ENCODE measurements at places on chromosomes 2 and 18.

- DNase-seq, result no peak
These were observed 284.3 kb downstream of the CYP26B1 start for GRCh38 chr2:71863396-71863795.

DNA sequence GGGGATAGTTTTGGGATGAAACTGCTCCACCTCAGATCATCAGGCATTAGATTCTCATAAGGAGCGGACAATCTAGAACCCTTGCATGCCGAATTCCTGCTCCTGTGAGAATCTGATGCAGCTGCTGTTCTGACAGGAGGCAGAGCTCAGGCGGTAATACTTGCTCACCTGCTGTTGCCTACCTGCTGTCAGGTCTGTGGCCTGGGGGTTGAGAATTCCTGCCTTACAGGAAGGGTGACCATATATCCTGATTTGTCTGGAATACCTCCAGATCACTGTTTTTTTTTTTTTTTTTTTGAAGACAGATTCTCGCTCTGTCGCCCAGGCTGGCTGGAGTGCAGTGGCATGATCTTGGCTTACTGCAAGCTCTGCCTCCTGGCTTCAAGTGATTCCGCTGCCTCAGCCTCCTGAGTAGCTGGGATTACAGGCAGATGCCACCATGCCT is 21.7 kb downstream of the ACSL3 start:
- DNase-seq, result no peak

GRCh38 chr2:169562519-169562918 is 11.1 kb downstream of the FASTKD1 start:
- DNase-seq, result no peak

DNA sequence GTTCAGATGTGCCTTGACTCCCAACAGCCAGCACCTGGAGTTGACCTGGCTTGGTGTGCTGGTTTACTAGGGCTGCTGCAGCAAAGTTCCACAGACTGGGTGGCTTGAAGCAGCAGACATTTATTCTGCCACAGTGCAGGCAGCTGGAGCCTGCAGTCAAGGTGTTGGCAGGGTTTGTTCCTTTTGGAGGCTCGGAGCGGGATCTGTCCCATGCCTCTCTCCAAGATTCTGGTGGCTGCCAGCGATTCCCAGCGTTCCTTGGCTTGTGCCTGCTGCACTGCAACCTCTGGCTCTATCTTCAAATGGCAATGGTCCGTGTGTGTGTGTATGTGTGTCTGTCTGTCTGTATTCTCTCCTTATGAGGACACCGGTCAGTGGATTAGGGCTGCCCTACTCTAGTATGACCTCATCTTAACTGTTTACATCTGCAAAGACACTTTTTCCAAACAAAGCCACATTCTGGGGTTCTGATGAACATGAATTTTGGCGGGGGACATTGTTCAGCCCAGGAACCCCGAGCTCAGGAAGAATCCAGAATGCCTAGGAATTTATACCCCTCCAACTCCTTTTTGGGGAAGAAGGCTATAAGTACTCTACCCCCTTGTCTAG is 44.7 kb upstream of the TMEM131 start:
- no peak for DNase-seq

GRCh38 chr2:241703032-241703604 is 1.3 kb downstream of the ING5 start:
- DNase-seq, result no peak

GRCh38 chr2:42775186-42775585 is 11.3 kb upstream of the OXER1 start:
- DNase-seq, result no peak

GRCh38 chr18:62875323-62875722 is 160.0 kb downstream of the PHLPP1 start:
- DNase-seq, result no peak

GRCh38 chr2:145851730-145852129 is 1331.8 kb upstream of the ZEB2 start:
- no peak for DNase-seq

DNA sequence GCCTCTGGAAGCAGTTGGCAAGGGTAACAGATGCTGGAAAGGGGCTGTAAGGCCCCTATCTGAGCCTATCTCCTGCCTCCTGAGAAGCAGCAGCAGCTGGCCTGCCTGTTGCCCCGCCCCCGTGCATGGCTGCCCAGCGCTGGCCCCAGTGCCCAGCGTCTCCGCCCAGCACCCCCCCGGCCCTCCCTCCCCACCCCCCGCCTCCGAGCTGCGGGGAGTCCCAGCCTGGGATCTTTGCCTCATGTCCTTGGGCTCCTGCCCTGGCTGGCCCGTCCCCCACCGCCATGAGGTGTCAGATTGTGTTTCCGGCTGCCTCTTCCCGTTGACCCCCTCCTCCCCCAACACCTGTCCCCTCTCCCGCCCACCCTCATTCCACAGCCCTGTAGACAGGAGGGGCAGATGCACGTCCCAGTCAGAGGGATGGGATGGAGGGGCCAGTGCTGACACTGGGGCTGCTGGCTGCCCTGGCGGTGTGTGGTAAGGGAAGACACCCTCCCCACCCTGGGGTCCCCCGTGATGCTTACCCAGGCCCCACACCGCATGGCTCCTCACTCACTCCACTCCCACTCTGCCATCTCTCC is at the start of gene CHRND:
CHRND (plus strand) TSS at position 370 of the 581 bp plus-strand sequence; CDS start at position 426, 56 bp downstream.
- DNase-seq, result peak; percentile 50

GRCh38 chr18:55830544-55830943 is 242.6 kb upstream of the TCF4 start:
- no peak for DNase-seq

- no peak for DNase-seq
These were observed 460.9 kb downstream of the RIT2 start for GRCh38 chr18:42654556-42654955.

- no peak for DNase-seq
These were observed 1.7 kb downstream of the TMBIM1 start for GRCh38 chr2:218290316-218291261.

DNA sequence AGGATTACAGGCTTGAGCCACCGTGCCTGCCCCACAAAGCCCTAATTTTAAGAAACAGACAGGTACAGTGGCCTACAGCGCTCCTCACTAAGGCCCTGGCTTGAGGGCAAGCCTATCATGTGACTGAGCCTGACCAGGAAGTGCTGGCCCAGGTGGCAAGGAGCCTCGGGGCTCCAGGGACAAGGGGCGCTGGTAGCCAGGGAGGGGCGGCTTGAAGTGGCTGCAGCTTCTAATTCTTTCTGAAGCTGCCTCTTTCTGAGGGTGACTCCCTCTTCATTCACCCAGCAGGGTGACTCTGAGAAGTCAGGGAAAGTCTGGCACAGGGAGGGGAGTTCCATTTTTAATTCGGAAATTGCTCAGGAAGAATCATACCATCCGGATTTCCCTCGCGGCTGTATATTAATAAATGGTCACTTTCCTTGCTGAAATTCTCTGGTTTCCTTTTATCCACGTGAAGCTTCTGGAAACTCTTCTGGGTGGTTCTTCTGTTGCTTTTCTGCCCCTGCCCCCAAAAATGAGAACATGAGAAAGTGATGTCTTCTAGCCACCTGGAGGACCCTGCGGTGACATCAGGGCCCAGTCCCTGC is 115.7 kb downstream of the FAM210A start:
- DNase-seq, result no peak

- DNase-seq, result no peak
These were observed 115.8 kb downstream of the CABLES1 start for GRCh38 chr18:23250893-23251656.

- no peak for DNase-seq
These were observed 250.2 kb downstream of the LPIN1 start for GRCh38 chr2:11996618-11997017.

GRCh38 chr2:196449083-196449482 is 190.4 kb upstream of the CCDC150 start:
- DNase-seq, result no peak

DNA sequence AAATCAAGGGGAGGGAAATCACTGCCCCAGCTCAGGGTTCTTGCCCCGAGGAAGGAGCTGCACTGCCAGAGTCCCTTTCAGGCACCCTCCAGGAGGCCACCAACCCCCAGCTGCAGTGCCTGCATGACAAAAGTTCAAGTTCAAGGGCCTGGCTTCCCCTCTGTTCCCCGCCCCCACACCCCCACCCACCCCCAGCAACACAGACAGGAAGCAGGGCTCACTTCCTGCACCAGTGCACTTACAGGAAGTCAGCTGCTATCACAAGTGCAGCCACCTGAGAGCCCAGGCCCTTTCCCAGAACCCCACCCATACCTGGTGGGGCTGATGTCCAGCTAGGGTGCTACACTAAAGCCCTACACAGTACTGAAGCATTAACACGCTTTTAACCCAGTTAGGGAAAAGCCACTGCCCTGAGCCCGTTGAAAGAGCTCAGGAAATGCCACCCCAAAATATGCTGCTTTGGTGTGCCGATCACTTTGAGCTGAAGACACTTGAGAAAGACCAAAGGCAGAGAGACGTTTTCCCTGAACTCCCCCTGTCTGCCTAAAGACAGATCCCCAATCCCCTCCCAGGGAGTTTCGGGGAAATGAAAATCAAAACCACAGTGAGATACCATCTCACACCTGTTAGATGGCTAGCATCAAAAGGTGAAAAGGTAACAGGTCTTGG is 109.9 kb upstream of the CAB39 start:
- no peak for DNase-seq

- no peak for DNase-seq
These were observed 1.6 kb downstream of the MBD1 start for GRCh38 chr18:50279752-50280151.

- DNase-seq, result peak; percentile 81
These were observed 18.0 kb downstream of the ARID5A start for GRCh38 chr2:96554293-96555145.

GRCh38 chr18:51383711-51384110 is 186.2 kb upstream of the MEX3C start:
- no peak for DNase-seq

- DNase-seq, result no peak
These were observed 23.8 kb downstream of the ADRA2B start for GRCh38 chr2:96092573-96092877.

DNA sequence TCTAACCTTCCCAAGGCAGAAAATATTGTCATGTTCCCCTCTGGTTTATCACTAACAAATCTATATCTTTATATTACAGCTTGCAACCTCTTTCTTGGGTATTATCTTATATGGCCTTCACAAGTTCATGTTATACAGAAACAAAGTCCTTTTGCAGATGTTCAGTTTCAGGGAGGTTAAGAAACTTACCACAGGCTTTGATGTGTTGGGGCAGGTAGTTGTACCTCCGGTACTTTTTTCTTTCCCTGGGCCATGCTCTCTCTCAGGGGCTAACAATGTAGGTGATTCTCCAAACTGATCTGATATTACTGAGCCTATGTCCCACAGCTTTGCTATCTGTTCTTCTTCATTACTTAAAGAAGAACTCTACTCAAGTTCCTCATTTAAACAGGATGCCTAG is 548.9 kb upstream of the SYT4 start:
- no peak for DNase-seq

GRCh38 chr2:223503746-223504145 is 98.4 kb downstream of the SCG2 start:
- no peak for DNase-seq

GRCh38 chr18:8871489-8871888 is 166.1 kb downstream of the MTCL1 start:
- DNase-seq, result no peak

- DNase-seq, result no peak
These were observed 619.3 kb downstream of the TRIB2 start for GRCh38 chr2:13335862-13336535.

GRCh38 chr18:61580046-61580445 is 246.8 kb downstream of the CDH20 start:
- no peak for DNase-seq

GRCh38 chr2:239178954-239179353 is 221.9 kb downstream of the HDAC4 start:
- no peak for DNase-seq
